ENCODE measurements at places on chromosomes 2 and 18. TPM values are rescaled to one million over a fixed set of nuclear protein-coding genes. Genes with fewer than 3 reads are reported as not detected.
A peak's percentile ranks its signal among the peaks of the same experiment; 100 is the strongest.

GRCh38 chr2:99819766-99820165 is 322.6 kb downstream of the AFF3 start:
- no peak for DNase-seq

DNA sequence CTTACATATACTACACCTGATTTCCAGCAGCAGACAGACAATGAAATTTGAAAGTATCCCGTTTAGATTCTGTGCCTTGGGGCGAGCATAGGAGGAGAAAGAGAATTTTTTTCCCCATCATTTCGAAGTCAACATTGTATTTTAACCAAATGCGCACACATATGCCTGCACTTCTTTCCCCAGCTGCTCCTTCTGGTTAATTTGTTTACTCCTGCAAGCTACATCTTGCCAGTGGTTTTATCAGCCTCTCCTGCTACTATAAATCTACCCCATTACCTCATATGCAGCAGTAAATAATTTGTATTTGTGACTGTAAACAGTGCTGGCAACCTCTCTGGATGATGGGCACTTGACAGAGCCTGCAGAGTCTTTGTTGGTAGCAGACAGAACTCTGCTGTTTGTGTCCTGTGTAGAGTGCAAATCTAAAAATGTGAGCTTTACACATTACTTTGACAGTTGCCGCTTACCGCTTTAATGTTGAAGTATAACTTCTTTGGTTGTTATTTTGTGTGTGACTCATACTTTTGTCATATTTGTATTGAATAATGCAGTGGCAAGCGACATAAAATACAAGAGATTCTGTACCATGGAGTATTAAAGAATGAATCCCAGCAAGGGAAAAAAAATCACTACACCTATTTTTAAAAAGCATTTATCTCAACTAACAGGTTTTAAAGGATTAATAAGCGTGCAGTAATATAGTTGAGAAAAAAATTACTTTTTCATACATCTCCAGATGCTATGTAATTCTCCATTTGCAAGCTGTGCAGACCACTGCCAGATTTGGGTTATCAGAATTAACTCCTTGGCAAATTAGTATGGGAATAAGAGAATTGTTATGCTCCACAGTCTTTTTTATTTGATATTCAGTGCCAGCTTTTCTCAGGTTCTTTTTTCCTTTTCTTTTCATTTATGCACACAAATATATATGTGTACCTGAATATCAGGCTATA is 536.8 kb downstream of the XIRP2 start:
- no peak for DNase-seq

- DNase-seq: no peak
Measured at GRCh38 chr2:57510704-57511103, 535.9 kb upstream of the VRK2 start.

DNA sequence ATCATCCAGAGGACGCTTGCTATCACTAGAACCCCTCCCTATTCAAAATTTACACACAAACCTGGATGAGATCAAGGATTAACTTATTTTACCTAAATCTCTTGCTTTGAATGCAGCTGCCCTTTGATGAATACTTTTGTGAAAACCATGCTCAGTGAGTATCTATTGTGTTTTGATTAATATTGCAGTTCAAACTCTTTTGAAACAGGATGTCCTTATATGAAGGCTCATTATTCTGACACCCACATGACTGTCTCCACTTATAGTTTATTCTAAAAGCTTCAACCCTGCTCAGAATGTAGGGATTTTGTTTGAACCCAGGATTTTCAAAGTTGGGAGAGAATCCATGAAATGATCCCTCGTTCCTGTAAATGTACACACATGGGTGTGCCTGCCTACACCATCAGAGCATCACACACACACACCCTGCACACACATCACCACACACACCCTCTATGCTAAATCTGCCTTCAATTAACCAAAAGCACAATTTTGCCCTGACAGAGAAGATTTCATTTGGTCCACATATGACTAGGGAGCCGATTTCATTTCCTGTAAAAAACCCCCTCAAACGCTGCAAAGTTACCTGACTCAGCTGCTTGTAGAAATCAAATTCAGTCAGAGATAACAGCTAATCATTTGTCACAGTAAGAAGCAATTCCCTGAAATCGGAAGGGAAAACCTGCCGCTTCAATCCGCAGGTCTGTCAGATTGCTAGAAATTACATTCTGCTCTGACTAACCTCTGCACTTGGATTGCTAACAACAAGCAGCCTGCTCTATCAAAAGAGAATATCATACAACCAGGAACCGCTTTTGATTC is 65.2 kb downstream of the ZEB2 start:
- DNase-seq: peak; percentile 33

TXNDC2 gene
- not detected for total RNA-seq

Measured in activated CD8-positive, alpha-beta T cell treated with anti-CD3 and anti-CD28 coated beads for 36 hours (primary cell).